ENCODE measurements at places on chromosomes 3 and 15.

DNA sequence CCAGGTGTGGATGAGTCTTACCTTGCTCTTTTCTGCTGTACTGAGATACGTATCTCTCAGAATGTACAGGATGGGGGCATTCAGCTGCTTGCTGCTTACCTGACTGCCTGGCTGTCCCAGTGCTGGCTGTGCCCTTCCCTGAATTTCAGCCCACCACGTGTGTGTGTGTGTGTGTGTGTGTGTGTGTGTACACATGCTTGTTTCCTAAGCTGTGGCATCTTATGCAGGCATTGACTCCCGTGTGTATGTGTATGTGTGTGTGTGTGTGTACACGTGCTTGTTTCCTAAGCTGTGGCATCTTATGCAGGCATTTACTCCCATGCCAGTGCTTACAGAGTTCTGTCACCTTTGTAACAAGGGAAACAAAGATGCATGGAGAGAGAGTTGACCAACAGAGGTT, 60.4 kb upstream of the PLXNA1 start:
- no peak for DNase-seq

GRCh38 chr3:69097407-69098086, 12.8 kb downstream of the ARL6IP5 start:
- no peak for DNase-seq

DNA sequence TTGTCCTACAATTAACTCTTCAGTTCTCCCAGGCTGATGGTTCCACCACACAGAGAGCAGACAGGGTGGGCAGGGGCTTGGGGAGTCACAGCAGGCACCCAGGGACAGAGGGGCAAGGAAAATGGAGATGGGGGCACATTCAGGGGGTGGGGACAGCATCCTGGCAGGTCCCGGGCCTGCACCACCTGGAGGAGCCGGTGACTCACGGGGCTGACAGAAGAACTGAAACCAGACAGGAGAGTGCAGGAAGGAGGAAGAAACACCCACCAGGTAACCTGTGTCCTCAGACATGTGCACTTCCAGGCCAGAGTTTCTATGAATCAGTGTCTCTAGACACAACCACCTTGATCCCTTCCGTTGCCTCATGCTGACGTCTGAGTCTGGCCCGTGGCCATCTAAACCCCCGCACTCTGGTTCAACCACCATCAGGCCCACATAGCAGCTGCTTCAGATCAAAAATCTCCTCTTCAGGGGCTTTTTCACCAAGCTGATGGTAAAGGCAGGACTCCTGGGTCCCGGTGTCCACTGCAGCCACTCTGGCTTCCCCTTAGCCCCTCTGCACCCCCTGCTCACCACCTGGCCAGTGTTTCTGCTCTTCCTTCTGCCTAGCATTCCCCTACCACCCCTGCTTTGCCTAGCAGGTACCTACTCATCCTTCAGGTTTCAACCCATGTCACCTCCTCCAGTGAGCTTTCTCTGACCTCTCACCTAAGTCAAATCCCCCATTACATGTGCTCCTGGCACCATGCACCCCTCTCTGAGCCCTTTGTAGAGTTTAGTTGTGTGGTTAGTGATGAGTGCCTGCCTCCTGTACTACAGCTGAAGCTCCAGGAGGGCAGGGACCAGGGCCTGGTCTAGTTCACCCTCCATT, 16.5 kb upstream of the CYP11A1 start:
- peak; percentile 46 for DNase-seq

DNA sequence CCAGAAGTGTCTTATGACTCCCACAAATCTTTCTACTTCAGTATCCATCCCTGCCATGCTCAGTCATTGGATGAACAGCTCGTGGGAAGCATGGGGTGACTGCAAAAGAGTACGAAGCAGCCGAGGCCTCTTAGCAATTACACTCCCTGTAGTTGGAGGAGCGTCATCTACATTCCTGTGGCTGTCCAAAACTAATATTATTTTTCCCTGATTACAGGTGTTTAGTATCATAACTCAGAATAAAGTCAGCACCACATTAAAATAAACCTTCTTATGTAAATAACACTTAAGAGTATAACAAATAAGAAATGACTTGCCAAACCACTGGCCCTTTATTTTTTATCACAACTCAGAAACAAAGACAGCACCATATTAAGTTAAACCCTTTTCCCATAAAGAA, 141.5 kb downstream of the PLOD2 start:
- DNase-seq: peak; percentile 14

- peak; percentile 22 for DNase-seq
Observed at GRCh38 chr3:36792342-36792741, 28.0 kb upstream of the DCLK3 start.

GRCh38 chr3:112782491-112782890, 64.2 kb downstream of the CD200R1L start:
- no peak for DNase-seq

- no peak for DNase-seq
Observed at GRCh38 chr3:143888166-143888565, 39.9 kb upstream of the SLC9A9 start.

DNA sequence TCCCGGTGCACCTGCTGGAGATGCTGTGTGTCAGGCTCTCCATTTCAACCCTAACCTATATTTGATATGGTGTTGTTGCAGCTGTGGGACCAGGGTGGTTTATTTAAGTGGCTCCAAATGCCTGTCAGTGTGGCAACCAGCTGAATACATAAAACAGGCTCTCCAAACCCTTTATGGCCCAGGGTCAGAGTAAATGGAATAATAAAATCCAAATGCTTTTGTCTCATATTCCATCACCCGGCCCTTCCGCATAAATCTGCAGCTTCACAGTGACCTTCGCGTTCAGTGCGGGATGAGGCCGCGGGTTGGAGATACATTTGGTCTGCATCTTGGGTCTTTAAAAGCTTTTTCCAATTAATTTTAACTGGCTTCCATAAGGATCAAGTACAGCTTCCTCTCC, 382.1 kb upstream of the NR2F2 start:
- DNase-seq: no peak

DNA sequence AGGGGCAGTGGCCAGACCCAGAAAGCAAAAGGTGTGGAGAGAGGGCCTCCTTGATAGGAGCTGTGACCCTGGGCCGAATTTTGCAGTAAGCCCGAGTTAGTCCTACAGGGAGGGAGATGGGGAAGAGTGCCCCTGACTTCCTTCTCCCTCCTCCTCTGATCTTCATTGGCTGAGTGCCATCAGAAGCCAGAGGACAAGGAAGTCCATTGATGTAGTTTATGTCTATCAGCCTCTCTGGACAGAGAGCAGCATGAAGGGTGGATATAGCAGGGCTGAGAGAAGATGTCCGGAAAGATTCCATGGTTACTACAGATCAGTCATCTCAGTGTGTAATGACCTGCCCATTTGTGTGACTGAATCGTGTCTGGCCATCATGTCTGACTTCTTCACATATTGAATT, 102.5 kb upstream of the FAM3D start:
- no peak for DNase-seq

DNA sequence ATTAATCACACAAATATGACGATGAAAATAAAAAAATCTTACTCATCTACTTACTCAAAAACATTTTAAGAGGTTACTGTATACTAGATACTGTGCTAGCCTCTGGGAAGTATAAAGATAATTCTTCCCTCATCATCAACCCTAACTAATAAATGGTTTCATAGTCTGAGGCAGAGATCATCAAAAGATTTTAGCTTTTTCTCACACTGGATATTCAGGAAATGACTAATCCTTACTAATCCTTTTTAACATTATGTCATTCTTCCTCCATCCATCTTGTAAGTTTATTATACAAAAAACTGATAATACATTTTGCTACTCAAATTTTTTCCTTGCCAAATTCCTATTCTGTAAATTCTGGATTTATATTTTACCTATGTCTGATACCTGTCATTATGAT, 29.7 kb downstream of the ACAD11 start:
- peak; percentile 84 for DNase-seq

GRCh38 chr15:95596496-95596895, 734.0 kb upstream of the NR2F2 start:
- DNase-seq: no peak

DNA sequence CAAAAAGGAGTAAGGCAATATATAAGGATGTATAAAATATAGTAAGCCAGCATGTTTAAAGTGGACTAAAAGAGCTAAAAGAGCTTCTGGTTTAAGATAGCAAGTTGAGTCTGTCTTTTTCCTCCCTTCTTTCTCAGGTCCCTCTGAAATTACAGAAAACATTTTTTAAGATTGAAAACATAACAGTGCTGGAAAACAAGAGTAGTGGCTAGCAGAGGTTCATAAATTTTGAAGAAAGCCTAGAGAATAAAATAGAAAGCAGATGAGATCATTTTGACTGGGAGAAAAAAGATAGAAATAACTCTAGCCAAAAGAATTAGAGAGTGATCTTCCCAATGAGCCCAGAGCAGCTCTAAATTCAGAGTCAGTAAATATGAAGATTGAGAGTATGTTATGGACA, 41.9 kb downstream of the ATP8B4 start:
- no peak for DNase-seq

DNA sequence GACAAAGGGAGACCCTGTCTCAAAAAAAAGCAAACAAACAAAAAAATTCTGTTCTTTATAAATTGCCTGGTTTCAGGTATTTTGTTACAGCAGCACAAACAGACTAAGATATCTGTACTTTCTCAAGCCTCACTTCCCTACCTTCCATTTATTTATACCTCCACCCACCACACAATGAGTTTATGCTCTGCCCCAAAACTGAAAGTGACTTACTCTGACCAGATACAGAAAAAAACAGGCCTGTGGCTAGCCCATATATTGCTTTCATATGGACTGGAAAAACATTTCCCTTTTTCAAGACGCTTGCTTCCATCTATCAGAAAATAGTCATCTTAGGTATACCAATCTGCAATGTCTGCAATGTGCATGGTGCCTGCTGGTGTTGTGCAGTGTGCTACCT, 8.7 kb upstream of the GPD1L start:
- no peak for DNase-seq

DNA sequence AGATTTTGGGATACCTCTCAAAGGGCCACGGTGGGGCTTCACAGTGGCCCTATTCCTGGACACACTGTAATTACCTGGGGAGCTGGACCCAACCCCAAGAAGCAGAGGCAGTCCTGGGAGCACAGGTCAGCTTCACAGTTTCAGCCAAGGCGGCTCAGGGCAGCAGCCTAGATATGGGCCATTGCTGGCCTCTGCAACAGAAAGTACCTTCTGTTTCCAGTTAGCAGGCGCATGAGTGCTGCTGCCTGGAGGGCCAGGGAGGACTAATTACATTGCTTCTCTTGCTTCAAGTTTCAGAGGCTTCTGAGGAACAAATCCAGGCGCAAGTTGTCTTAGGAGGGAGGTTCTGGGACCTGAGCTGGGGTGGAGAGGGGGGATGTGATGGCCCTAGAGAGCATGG, 13.5 kb upstream of the DUSP7 start:
- no peak for DNase-seq

GRCh38 chr15:71386448-71387236, 271.4 kb downstream of the THSD4 start:
- no peak for DNase-seq

DNA sequence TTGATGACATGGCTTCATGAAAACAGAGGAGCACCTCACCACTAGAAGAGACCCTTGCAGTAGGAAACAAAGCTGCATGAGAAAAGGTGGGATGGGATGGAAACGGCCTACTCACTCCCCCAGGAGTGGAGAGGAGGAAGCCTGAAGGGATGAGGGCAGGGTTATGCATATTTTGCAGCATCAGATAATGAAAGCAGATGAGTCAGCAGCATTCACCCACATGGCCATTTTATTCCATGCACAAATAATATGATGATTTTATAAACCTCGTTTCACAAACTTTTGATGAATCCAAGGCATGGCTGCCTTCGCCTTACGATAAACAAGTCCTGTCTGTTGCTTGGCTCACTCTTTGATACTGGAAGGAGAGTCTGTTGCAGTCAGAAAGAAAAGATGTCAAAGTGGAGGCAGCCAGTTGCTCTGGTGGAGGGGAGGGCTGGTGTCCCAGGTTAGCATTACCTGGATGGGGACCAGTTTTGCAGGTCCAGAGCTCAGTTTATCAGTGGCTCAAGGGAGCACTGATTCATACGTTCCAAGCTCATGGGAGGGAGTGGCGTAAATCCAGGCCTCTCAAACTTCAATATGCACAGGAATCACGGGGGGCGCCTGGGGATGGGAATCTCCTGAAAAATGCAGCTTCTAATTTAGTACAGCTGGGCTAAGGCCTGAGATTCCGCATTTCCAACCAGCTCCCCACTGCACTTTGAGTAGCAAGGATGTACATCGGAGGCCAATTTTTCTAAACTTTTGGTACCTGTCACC, 9.2 kb upstream of the EHD4 start:
- no peak for DNase-seq
